Testis (tissue), 5 donors: ENCODE measurements at places on chromosomes 7 and 10. TPM values are rescaled to one million over a fixed set of nuclear protein-coding genes. Genes with fewer than 3 reads are reported as not detected.

DNA sequence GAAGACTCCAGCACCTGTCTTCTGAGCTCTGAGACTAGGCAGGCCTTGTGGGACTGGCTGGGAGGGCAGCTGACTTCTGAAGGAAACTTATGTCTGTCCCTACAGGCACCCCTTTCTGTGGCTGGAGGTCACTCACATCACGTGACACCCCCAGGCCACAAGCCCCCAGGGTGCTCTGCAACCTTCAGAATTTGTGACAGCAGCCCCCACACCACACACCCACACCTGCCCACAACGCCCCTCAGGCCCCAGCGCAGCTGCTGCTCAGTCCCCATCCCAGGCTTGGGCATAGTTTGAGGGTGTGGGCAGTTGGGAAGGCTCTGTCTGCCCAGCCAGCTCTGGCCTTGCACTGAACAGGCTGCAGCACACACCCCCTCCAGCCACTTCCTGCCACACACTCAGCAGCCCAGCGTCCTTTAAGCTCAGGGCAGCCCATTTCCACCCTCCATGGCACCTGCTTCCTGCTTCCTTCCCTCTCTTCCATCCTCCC is 80.0 kb upstream of the UNC5B start:
- no peak for DNase-seq

DNA sequence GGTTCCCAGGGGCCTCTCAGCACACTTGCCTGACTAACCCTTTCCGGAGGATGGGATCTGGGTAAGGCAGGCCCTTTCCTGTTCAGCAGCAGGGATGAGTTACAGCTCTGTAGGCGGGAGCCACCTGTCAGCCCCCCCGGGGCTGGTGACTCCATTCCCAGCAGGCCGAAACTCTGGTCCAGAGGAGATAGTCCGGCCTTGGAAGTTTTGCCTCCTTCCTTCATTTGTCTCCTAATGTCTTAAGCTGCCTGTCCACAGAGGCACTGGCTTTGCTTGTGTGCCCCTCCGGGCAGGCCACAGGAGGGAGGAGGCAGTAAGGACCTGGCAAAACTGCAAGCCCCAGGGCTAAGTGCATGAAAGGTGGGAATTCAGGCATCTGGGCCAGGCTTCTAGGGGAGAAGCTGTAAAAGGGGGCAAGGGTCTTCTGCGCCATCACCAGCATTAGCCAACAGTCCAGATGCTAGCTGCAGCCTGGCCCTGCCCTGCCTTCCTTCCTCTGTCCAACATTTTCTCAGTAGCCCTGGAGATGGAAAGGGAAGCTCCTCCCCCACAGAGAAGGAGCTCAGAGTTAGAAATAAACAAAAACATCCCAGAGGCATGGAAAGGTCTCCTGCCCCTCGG is 1.2 kb downstream of the ADIRF start:
- no peak for DNase-seq

DNA sequence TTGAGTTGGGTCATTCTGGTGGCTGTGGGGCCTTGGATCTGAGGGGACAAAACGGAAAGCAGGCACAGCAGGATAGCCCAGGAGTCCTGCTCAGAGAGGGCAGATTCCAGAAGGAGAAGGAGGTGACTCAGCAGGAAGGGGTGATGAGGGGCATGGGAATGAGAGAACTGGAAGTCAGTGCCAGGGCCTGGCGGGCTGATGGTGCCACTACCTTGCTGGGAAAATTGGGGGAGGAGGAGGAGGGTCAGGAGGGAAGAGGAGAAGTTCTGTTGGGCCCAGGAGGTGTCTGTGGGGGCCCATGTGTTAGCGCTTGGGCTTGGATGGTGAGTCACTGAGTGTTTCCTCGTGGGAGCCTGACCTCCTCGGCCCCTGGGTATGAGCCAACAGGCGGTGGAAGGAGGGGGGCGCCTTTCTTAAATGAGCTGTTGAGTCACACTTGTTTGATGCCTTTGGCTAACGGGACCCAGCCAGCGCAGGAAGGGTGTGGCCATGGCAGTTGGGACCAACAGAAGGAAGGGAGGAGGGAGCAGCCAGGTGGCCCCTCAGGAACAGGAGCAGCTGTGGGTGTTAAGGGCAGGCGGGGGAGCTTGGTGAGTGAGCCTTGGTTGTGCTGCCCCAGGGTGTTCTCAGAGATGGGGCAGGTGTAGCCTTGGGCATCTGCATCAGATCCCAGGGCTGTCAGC is 130.0 kb upstream of the BTBD16 start:
- no peak for DNase-seq

- DNase-seq = no peak
These were observed 281.2 kb downstream of the SNX13 start for GRCh38 chr7:17659126-17659525.

DNA sequence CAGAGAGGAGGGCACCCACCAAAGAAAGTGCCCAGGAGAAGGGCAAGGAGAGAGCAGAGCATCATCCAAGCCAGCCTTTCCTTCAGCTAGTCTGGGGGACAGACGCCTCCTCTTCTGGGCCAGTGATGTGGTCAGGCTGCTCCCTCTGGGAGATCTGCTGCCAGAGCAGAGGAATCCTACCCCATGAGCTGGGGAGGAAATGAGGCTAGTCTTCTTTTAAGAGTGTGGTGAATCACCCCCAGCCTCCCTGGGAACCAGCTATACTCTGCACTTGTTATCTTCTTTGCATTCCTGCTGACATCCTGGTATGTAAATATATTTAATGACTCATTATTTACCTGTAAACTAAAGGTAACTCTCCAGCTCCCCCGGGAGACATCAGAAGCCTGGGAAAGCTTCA is 41.6 kb upstream of the EPHB6 start:
- DNase-seq = no peak

GRCh38 chr7:130777426-130777825 is 43.4 kb upstream of the KLF14 start:
- no peak for DNase-seq

DNA sequence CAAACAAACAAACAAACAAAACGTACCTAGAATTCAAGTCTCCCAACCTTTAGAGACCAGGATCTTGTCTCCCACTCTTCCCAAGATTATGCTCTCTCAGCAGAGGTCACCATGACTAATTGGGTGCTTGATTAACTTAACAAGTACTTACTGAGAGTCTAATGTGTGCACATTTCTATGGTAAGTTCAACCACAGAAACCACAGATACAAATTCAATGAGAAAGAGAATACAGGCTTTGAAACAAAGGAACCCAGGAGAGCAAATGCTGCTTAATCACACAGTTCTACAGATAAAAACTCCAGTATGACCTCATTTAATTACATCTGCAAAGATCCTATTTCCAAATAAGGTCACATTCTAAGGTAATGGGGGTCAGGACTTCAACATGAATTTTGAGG is 142.8 kb downstream of the DNAJC1 start:
- no peak for DNase-seq

DNA sequence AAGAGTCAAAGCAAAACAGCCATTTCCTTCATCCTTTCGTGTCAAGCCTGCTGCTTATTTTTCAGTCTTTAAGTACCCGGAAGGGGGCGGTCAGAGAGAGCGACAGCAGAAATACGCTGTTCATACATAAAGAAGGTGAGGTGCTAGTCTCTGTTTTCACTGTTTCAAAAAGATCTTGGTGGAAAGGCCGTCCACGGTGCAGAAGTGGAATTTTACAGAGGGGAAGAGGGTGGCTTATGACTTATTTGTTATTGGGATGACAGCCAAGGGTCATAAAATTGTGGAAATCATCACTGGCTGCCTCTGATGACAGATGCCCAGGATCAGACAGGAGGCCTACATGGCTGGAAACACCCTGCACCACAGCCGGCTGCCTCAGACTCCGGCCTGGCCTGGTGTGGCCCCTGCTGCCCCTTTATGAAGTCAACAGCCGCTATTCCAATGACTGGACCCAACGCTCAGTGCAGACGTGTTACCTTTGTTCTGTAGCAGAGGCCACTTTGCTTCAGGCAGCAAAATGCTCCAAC is 57.0 kb downstream of the HIPK2 start:
- DNase-seq = no peak

- DNase-seq = no peak
These were observed 308.7 kb downstream of the DNAJB6 start for GRCh38 chr7:157645539-157645938.

DNA sequence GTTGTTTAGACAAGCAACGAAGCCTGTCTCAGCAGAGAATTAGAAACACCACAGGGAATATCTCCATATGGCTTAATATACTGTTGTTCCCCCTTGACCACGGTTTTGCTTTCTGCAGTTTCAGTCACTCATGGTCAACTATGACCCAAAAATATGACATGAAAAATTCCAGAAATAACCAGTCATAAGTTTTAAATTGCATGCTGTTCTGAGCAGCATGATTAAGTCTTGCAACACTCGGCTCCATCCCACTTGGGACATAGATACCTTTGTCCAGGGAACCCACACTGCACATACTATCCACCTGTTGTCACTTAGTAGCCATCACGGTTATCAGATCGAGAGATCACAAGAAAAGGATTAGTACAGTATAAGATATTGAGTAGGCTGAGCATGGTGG is 60.7 kb upstream of the FOXK1 start:
- DNase-seq = no peak

- DNase-seq = no peak
These were observed 5.4 kb upstream of the COBL start for GRCh38 chr7:51321961-51322515.

MYL10 gene
- total RNA-seq = not detected

PIK3AP1 gene
- total RNA-seq = 6.6 TPM

TEX36 gene
- 24.6 TPM for total RNA-seq

MYO1G gene
- 1.7 TPM for total RNA-seq

KIAA1217 gene
- total RNA-seq = 134 TPM

NYAP1 gene
- total RNA-seq = 24.7 TPM

ITPRID1 gene
- total RNA-seq = 2.3 TPM

GBX1 gene
- total RNA-seq = 15.6 TPM

ACBD7 gene
- 7.7 TPM for total RNA-seq

TRPV5 gene
- total RNA-seq = 1.4 TPM

IKZF1 gene
- 9.9 TPM for total RNA-seq

MIOS gene
- 66.0 TPM for total RNA-seq
